Right renal pelvis (tissue), 4 donors: ENCODE measurements at places on chromosomes 12 and 14.

GRCh38 chr14:63431466-63431865 is 111.7 kb downstream of the PPP2R5E start:
- DNase-seq, result no peak

- DNase-seq, result no peak
Observed at GRCh38 chr14:61480704-61481285, 159.4 kb downstream of the PRKCH start.

DNA sequence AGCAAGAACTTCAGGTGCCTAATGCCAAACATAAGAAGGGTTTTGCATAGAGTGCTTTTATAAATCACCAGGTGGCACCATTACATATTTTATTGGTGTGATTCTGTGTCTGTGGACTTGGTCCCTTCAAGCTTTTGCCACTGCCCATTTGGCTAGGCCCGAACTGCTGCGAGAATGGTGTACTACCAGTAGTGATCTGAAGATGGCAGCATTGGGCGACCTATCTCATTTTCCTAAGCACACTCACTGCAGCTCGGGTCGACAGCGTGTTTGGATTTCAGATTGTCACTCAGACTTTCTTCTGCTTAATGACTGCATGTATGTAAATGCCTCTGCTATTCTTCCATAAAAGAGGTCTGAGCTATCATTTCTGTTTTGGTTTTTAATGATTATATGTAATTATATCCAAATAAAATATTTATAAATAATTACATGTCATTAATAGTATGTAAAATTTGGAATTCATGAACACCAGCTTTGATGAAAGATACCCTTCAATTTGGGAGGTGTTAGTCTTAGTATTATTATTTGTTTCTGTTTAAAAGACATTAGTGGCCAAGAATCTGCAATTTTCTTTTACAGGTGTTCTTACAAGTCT is 78.5 kb downstream of the TPH2 start:
- DNase-seq, result peak; percentile 57

- no peak for DNase-seq
Observed at GRCh38 chr12:96107236-96107635, 71.8 kb upstream of the LTA4H start.

DNA sequence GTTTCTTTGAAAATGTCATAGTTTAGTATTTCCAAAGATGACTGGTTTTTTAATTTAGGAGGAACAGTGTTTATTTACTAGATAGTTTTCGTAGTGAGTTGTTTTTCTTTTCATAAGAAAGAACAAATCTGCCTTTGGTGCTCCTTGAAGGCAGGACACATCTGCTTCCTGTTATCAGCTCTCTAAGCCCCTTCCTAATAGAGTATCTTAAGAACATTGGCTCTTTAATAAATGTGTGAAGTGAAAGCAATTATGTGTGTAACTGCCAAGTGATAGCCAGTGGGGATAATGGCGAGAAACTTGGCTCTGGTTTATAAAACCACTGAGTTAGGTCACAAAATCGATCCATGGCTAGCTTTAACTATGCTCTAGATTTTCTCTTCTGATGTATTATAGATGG is 23.5 kb upstream of the PPFIBP1 start:
- DNase-seq, result no peak

DNA sequence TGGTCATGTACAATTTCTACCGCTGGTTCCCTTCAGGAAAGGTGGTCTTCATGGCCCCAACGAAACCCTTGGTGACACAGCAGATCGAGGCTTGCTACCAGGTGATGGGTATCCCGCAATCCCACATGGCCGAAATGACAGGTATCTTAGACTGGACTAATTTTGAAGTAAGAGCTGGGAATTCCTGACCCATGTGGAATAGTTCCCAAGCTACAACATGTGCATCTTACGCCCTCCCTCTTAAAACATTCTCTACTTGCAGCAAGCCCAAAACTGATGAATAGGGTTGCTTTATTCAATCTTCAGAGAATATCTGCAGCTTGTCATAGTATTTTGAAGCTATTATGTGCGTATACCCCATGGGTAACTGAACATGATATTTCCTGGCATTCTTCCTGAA is 669 bp downstream of the FANCM start:
- DNase-seq, result no peak

- no peak for DNase-seq
Observed at GRCh38 chr12:7797698-7798398, 8.6 kb downstream of the NANOG start.

DNA sequence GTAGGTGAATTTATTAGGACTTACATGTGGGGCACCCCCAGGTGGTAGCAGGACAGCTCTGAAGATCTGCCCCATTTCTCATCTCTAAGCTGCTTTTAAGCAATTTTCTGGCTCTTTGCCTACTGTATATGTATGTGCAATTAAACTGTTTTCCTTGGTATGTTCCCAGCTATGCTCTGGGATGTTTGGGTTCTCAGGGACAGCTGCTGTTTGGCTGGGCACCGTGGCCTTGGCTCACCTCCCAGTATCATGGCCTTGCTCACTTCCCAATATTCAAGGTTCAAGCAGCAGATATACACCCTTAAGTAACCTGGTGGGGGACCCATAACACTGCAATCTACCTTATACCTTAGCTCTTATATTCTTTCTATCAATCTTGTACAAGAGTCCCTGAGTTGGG is 53.7 kb upstream of the KITLG start:
- DNase-seq, result no peak

GRCh38 chr12:31742891-31743290 is 14.1 kb upstream of the AMN1 start:
- DNase-seq, result no peak

- DNase-seq, result no peak
Observed at GRCh38 chr12:32567296-32567674, 111.8 kb upstream of the DNM1L start.

DNA sequence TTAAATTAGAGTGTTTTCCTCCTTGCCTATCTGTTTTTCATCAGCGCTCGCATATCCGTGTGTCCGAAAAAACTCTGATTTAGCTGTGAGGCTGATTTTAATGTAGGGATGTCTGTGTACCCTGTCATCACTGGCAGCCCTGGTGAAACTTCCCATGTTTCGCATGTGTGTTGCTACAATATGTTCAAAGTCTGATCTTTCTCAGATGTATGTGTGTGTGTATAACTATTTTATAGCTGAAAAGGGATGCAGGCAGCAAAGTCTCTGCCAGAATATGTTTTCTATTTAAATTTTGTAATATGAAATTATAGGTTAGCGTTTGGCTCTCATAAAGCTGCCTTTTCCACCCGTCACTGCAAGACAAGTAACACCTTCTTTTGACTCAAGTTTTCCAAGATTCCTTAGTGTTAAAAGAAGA is 154.8 kb downstream of the TMTC2 start:
- no peak for DNase-seq

DNA sequence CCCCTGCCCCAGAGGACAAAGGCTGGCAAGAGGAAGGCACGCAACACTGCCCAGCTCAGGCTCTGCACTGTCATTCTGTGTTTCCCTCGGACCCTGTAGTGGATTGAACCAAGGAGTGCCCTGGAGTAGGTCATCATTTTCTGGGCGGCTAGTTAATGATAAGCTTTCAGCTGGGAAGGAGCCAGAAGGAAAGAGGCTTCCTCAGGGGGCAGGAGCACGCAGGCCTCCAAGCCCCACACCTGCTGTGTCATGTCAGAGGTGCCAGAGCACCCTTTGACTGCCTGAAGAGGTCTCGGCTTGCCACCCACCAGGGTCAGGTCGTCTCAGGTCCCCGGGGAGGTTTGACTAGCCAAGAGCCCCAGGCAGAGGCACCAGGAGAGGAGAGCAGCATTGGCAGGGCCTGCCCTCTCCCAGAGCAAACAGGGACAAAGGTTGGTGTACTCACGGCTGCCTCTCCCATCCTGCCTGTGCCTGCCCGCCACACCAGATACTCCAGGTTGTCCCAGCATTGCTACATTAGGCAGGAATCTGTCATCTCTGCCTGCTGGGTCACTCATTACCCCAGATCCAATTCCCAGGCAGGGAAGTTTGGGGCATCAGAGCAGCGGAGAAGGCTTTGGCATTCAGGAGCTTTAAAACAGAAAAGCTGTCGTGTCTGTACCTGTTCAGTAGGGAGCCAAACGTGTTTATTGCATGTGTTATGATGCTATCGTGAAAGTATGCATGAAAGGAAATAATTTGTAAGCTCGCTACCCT is 33.5 kb upstream of the ATP2A2 start:
- DNase-seq, result no peak

DNA sequence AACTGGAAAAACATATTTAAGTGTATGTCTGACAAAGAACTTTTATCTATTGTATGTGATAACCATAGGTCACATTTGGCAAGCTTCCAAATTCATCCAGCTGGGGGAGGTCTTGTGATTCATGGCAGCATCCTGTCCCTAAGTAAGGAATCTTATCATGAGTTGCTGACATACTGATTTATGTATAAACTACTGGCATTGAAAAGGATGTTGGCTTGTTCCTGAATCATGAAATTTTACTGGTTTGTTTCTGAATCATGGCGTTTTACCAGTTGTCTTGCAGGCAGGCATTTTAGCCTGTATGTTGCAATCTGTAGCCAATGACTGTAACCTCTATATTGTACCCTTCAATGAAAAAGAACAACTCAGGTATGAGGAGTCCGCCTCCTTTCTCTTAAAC is 244.8 kb downstream of the IPO8 start:
- no peak for DNase-seq

- DNase-seq, result no peak
Observed at GRCh38 chr12:23648546-23648945, 300.9 kb downstream of the SOX5 start.

GRCh38 chr14:22084393-22085281 is 411.0 kb upstream of the OR4E1 start:
- no peak for DNase-seq

- DNase-seq, result no peak
Observed at GRCh38 chr14:44341116-44341515, 166.0 kb downstream of the FSCB start.

GRCh38 chr12:96670334-96670899 is 181.0 kb downstream of the CFAP54 start:
- DNase-seq, result no peak

GRCh38 chr12:11553871-11554533 is 95.5 kb upstream of the ETV6 start:
- DNase-seq, result peak; percentile 26

DNA sequence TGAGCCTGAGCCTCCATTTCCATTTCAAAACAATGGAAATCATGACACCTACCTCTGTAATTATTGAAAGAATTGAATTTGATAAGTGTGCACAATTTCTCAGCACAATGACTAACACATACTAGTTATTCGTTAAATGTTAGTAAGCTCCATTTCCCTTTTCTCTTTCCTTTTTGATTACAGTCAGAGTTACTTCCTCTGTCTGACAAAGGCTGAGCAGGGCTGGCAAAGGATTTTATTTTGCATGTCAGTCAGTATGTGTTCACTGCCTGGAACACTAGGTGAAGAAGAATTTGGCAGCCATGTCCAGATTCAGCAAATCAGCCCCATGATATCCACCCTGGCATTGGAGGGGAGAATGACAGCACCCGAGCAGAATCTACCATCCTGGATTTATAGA is 12.2 kb upstream of the RHOJ start:
- DNase-seq, result no peak

DNA sequence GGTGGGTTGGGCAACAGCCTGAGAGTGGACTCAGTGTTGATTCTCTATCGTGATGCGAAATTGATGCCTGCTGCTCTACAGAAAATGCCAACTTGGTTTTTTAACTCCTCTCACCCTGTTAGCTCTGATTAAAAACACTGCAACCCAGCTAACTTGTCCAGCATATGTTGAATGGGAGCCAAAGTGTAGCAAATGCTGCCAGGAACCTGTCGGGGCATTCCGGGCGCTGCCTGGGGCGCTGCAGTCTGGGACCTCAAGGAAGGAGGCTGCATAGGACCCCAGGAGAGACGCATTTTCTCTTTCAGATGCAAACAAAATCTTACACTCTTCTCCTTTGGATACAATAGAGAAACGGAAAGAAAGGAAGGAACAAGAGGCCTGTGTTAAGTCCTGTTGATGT is 3.9 kb downstream of the B3GNT4 start:
- DNase-seq, result no peak

DNA sequence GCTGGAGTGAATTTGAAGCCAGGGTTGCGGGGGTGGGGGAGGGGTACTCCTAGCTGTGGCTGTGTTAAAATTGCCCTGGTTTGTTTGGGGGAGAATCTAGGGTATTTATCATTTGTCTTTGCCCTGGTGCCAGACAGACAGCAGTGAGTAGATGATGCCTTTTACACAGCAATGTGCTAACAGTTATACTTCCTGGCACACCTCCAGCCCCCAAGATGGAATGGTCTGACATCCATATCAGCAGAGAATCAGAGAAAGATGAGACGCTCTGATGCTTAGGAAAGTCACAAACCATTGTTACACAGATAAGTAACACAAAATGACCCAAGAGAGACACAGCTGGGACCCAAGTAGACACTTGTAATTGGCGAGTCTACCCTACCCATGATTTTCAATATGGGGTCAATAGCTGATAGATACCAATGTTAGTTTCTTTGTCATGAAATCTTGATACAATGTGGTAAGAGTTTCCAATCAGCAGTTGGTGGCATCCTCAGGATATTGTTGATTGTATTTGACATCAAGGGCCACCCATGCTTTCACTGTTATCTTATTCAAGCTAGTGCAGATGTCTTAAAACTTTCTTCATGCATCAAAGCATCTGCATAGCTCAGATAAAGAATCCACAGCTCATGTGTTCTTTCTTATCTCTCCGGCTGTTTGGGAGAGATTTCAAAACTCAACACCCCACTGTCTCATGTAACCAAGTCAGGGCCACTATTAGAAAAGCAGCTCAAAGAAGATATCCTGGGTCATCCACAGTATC is 2.6 kb upstream of the PRKAB1 start:
- no peak for DNase-seq

GRCh38 chr14:21902561-21903181 is 229.1 kb upstream of the OR4E1 start:
- DNase-seq, result no peak

GRCh38 chr14:94904636-94905035 is 134.7 kb upstream of the GSC start:
- no peak for DNase-seq

GRCh38 chr12:103774977-103775560 is 66.0 kb downstream of the NT5DC3 start:
- no peak for DNase-seq

DNA sequence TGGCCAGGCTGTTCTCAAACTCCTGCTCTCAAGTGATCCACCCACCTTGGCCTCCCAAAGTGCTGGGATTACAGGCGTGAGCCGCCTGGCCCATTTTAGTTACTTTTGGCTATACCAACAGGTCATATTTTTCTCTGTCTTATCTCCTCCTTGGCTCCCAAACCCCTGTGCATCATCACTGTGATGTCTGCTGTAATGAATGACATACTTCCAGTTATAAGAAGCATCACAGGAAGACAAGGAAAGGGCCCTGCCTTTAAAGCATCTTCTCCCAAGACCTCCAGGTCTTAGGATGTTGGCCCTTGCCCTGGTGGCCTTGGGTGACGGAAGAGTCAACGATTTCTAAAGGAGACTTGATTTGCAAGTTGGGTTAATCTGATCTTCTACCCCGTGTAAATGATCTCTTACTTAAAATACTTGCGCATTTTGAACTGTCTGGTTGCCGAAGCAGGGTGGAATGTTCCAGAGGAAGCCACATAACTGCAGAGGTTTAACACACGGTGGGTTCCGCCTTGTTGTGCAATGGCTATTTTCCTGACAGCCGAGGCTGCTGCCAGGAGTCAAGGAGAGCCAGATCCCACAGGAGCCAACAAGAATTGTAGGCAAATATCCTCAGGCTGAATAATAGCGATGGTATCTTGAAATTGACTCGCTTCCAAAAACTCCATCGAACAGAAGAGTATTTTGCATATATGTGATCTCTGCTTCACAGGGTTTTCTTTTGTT is 55.7 kb upstream of the PLXNC1 start:
- no peak for DNase-seq
